Lung (tissue), 17 donors: ENCODE measurements at places on chromosomes 3 and 15. TPM values are rescaled to one million over a fixed set of nuclear protein-coding genes. Genes with fewer than 3 reads are reported as not detected.

- no peaks in the 10 kb centered on the region for H3K36me3 ChIP-seq
- H3K27me3 ChIP-seq, result no peaks in the 10 kb centered on the region
- no peak for DNase-seq
- H3K4me3 ChIP-seq, result no peak overlapping the region
- H3K4me1 ChIP-seq, result no peaks in the 10 kb centered on the region
- H3K27ac ChIP-seq, result no peak overlapping the region
These were observed 800.6 kb upstream of the CFAP20DC start for GRCh38 chr3:59850417-59850816.

DNA sequence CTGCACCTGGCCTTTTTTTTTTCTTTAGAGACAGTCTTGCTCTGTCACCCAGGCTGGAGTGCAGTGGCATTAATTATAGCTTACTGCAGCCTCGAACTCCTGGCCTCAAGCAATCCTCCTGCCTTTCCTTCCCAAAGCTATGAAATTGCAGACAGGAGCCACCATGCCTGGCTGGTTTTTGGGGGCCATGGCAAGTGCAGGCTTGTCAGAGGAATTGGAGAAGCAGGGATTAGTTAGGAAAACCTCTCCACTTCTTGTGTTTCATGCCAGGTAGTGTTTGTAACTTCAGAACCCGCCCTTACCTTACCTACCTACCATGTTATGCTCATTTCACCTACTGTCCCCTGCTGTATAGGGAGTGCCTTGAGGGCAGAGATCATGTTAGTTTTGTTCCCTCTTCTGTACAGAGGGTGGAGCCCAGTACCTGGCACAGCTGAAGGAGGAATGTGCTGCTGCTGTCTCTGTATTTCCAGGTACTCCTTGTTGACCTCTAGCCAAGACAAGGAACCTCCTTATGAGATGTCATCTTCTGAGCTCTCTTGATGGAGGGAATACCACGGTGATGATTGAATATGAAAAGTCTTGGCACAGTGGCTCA is 43.8 kb downstream of the TRAK1 start:
- DNase-seq, result no peak
- no peak overlapping the region for H3K4me3 ChIP-seq
- H3K27me3 ChIP-seq, result no peaks in the 10 kb centered on the region
- no peak overlapping the region for H3K27ac ChIP-seq
- H3K36me3 ChIP-seq, result no peaks in the 10 kb centered on the region

GRCh38 chr3:52679811-52680210 is 5.9 kb downstream of the PBRM1 start:
- no peaks in the 10 kb centered on the region for H3K27me3 ChIP-seq
- H3K36me3 ChIP-seq, result peaks cover 43% of the 10 kb centered on the region
- DNase-seq, result no peak
- peak overlapping the region; percentile 26 for H3K27ac ChIP-seq

The PATL2 gene
- 2.4 TPM for total RNA-seq

DNA sequence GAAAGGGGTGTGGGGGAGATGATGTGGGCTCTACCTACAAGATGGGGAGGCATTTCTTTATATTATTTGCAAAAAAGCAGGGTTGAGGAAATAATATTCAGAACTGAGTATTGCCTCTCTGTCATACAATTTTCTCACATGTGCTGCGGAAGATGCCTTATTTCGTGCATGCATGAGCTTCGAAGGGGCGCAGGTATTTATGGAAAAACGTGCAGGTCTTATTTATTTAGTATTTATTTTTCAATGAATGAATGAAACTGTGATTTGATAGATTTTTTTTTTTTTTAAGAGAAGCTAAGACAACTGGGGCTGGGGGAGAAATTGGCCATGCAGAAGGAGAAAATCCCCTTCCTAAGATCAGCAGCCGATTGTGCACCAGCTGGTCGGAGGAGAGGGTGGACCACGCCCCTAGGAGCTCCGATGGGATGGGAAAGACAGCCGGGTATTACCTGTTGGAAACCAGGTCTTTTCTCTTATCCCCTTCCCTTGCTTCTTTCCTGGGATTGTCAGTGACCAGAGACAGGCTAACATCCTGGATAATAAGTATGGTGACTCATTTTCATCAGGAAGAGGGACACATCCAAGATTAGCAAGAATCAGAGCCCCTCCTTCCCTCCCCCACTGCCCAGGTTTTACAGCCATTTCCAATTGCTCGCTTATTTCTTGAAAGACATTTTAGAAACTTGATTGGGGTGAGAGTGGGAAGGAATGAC is 875 bp downstream of the GAP43 start:
- peaks cover 39% of the 10 kb centered on the region for H3K27me3 ChIP-seq
- H3K4me3 ChIP-seq, result no peak overlapping the region
- no peak for DNase-seq
- H3K36me3 ChIP-seq, result no peaks in the 10 kb centered on the region
- no peak overlapping the region for H3K27ac ChIP-seq

The VPS13C gene
- 79.1 TPM for total RNA-seq

The ZNF770 gene
- total RNA-seq, result 27.8 TPM

The SOX2 gene
- total RNA-seq, result 8.7 TPM

DNA sequence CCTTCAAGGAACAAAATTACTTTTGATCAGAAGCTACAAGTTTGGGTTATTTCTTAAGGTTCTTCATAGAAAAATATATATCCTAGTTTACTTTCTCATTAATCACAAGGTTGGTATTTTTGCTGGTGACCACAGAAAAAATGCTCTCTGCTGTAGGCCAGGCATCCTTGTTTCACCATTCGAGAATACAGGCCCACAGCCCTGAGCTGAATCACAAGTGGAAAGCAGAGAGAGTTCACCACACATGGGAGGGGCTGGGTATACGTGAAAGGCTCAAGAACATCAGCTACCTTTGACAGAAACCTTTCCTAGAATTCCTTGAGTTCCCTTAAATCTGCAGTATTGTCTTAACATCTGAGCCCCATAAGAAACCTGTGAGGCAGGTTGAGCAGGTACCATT is 23.2 kb downstream of the CPEB1 start:
- no peaks in the 10 kb centered on the region for H3K27me3 ChIP-seq
- H3K36me3 ChIP-seq, result no peaks in the 10 kb centered on the region
- no peak overlapping the region for H3K27ac ChIP-seq
- H3K4me1 ChIP-seq, result no peaks in the 10 kb centered on the region
- no peak for DNase-seq
- no peak overlapping the region for H3K4me3 ChIP-seq

- H3K27me3 ChIP-seq, result no peaks in the 10 kb centered on the region
- peaks cover 2% of the 10 kb centered on the region for H3K36me3 ChIP-seq
- no peaks in the 10 kb centered on the region for H3K4me1 ChIP-seq
- no peak for DNase-seq
- peak overlapping the region; percentile 66 for H3K27ac ChIP-seq
These were observed 40.9 kb downstream of the CRTC3 start for GRCh38 chr15:90570643-90571042.

GRCh38 chr3:24405057-24405456 is 89.6 kb downstream of the THRB start:
- no peaks in the 10 kb centered on the region for H3K36me3 ChIP-seq
- DNase-seq, result no peak
- H3K27ac ChIP-seq, result no peak overlapping the region
- no peaks in the 10 kb centered on the region for H3K27me3 ChIP-seq

GRCh38 chr15:90270502-90271150 is 5.2 kb downstream of the NGRN start:
- peaks cover 21% of the 10 kb centered on the region for H3K4me1 ChIP-seq
- H3K27me3 ChIP-seq, result no peaks in the 10 kb centered on the region
- no peak overlapping the region for H3K27ac ChIP-seq
- H3K36me3 ChIP-seq, result peaks cover 25% of the 10 kb centered on the region
- no peak overlapping the region for H3K4me3 ChIP-seq

DNA sequence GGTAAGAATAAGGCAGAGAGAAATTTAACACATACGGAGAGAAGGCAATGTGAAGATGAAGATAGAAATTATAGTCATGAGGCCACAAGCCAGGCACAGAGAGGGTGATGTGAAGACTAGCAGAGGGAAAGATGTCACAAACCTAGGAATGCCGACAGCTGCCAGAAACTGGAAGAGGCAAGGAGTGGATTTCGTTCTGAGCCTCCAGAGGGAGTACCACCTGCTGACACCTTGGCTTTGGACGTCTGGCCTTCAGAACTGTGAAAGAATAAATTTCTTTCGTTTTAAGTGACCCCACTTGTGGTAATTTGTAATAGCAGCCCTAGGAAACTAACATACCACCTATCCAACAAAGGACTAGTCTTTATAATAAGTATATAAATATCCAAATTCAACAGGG is 5.0 kb upstream of the SGO1 start:
- no peaks in the 10 kb centered on the region for H3K36me3 ChIP-seq
- peaks cover 7% of the 10 kb centered on the region for H3K4me1 ChIP-seq
- no peak overlapping the region for H3K27ac ChIP-seq
- no peak for DNase-seq

DNA sequence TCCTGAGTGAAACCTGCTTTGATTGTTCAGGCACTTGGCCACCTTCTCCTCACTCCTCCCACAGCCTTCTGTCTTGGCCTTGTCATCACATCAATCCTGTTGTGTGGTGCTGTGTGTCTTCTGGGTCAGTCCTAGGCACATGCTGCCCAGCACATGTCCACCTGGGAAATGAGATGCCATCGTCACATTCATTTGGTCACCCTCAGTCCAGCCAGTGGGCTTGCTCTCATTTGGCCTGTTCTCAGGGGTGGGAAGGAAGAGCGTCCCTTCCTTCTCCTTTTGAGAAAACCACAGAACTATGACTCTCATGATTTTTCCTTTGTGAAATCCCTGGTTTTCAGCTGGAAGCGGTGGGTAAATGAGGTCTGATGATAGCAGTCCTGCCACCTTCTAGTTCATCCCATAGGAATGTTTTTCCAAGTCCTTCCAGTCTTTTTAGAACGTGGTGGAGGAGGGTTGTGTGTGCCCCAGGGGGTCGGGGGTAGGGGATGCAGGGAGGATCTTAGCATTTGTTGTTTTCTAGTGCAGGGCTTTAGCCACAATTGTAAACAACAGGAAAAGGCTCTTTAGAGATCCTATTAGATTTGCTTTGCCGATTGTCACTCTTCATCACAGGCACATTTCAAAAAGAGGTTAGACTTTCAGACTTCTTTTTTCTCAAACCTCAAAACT is 8.4 kb upstream of the PLA1A start:
- peaks cover 7% of the 10 kb centered on the region for H3K36me3 ChIP-seq
- no peak overlapping the region for H3K4me3 ChIP-seq
- DNase-seq, result no peak
- no peaks in the 10 kb centered on the region for H3K4me1 ChIP-seq
- no peak overlapping the region for H3K27ac ChIP-seq

DNA sequence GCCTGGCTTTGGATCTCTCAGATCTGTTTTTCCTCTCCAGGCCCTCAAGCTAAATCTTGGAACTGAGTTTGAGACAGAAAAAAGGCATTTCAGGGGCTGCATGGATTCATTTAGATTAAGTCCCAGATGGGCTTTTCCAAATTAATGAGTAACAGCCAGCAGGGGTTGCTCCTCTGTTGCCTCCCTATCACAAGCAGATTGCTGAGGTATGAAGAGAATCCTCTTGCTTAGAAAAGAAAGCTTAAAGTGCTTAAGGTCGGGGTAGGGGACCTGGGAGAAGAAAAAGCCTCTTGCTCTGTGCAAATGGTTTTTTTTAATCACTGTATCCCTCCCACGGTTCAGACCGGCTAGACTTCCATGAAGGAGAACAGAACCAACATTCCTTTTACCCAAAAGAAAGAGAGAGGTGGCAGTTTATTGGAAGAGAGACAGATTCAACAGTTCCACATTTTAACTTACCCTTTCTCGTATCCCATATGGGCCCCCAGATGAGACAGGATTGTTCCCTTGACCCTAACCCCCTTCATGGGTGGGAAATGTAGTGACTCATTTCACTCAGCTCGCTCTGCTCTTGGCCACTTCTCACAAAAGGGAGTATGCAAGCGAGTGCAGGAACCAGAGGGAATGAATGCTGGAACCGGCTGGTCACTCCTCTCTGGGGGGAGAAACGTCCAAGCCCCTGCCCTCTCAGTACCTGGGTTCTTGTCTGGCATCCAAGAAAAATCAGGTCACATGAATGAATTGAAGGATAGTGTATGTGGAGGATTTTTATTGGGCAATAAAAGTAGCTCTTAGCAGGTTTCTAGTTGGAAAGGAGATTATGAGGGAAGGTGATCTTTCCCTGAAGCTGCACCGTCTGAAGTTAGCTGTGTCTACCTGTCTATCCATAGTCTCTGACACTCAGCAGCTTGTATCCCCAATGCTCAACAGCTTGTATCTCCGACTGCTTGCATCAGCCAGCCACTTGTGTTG is 745.2 kb downstream of the SI start:
- no peak for DNase-seq
- no peak overlapping the region for H3K4me3 ChIP-seq
- H3K36me3 ChIP-seq, result no peaks in the 10 kb centered on the region
- H3K4me1 ChIP-seq, result no peaks in the 10 kb centered on the region

- DNase-seq, result no peak
- H3K36me3 ChIP-seq, result peaks cover 21% of the 10 kb centered on the region
- no peak overlapping the region for H3K4me3 ChIP-seq
- H3K27ac ChIP-seq, result peak overlapping the region; percentile 3
These were observed 3.6 kb downstream of the WWTR1 start for GRCh38 chr3:149654188-149654601.

DNA sequence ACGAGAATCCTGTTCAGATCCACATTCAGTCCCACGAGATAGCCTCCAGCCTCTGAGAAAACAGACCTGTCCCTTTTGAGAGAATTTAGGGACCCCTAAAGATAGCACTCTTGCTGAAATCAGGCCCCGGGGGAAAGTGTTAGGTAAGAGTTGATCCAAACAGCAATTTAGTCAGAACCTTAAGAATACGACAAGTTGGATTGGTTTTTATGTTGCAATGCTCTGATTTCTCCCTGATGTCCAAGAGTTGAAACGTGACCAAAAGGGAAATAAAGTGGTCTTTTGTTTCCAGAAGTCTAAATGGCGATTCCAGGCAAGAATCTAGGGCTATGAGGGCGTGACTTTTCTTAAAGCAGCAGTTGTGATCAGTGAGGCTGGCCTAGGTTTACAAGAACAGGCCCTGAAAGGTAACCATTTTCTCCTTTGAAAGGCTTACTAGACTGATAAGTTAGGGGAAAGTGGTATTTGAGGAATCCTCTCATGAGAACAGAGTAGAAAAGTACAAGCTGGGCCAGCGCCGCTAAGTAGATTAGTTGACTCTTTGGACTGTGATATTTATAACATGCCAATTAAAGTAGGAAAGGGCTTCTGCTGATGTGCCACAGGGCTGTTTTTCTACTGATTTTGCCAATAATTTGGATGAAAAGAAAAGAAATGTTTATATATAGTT is 4.9 kb downstream of the MAN2A2 start:
- DNase-seq, result peak; percentile 37
- H3K27ac ChIP-seq, result no peak overlapping the region

DNA sequence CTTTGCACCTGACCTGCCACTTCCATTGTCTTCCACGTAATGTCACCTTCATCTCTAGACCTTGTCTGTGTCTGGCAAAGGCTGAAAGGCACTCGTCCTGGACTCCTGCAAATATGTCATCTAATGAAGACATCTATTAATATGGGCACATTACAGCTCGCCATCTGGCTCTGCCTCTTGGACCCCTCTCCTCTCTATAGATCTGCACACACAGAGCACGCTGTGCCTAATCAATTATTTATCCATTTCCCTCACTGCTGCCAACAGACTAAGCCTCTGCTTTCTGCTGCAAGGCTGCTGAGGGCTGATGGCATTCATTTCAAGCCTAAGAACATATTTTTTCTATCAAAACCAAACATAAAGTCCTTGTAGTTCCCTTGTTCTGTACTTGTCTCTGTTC is 573.0 kb downstream of the TUSC7 start:
- H3K36me3 ChIP-seq, result no peaks in the 10 kb centered on the region
- peaks cover 11% of the 10 kb centered on the region for H3K4me1 ChIP-seq
- no peak overlapping the region for H3K27ac ChIP-seq
- DNase-seq, result no peak

The PCOLCE2 gene
- 2.8 TPM for total RNA-seq
